Caki2 (cell line): ENCODE measurements at places on chromosomes 6 and 20.

DNA sequence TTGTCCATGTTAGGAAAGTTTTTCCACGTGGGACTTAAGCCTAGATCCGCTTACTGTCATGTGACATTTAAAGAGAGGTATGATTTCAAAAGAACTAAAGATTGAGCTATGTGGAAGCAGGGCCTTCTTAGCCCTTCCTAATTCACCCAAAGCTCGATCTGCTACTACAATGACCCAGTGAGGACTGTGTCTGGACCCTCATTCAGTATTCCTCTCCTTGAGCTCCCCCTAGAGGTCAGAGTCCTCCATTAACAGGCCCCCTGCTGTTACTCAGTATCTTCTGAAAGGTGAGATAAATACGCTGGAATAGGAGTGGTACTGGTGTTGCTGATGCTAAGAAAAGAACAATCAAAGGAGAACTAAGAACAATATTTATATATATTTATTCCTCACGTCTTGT, 414.0 kb downstream of the GJA1 start:
- peak; percentile 39 for DNase-seq

GRCh38 chr6:34339432-34339831, 53.0 kb downstream of the NUDT3 start:
- DNase-seq: no peak

GRCh38 chr6:165826487-165827189, 163.6 kb upstream of the PDE10A start:
- no peak for DNase-seq

DNA sequence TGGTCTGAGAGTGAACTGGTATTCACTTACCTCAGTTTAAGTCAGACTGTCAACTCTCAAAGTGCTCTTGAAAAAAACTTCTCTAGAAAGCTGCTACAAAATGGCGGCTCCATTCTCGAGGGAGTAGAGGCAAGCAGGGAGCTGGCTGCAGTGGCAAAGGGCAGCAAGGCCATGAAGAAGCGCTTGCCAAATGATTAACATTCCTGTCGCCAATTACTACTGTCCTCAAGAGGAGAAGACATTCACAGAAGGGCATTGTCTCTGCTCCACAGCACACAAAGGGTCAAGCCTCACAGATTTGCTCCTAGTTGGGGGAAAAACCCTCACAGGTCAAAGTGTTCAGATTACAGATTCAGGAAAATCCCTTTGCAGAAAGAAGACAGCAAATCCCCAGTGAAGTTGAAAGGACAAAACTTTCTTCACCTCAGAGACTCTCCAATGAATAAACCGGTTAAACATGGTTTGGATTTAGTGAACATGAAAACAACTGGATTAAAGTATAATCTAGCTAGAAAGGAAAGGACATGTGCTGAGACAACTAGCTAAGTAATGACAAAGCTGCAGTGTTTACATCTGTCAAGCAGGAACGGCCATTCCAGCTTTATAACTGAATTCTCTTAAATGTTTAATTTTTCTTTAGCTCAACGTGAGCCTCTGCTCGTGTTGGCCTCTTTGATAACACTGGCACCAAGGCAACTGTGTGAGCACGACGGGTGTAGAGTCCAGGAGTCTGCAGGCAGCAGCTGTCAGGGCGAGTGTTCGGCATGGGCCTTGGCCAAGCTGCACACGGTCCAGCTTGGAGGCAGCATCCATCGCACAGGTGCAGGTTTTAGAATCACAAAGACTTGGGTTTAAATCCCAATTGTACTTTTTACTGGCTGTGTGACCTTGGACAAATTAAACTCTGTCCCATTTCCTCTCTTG, 37.6 kb downstream of the NR2E1 start:
- peak; percentile 70 for DNase-seq

- no peak for DNase-seq
These were observed 98.0 kb downstream of the EPB41L2 start for GRCh38 chr6:130964808-130965604.

GRCh38 chr6:163951326-163951725, 536.8 kb downstream of the QKI start:
- no peak for DNase-seq
